Naive B cell (primary cell): ENCODE measurements at places on chromosomes 4 and X.

DNA sequence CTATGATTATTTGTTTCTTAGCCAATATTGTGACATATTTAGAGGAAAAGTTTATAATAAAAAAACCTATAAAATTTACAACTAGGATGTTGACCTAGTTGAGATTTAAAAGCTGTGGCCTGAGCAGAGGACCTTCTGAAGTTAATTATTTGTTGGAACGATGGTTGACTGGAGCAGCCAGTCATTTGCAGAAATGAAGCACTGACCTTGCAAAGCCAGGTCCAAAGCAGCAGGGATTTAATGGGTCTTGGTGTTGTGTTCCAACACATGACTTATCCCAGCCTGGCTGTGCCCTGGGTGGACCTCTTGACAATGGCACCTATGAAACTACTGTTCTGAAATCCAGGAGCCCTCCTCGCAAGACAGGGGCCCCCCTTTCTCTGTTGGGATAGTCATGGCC lies 235.2 kb downstream of the FRAS1 start:
- DNase-seq: no peak

- DNase-seq: no peak
These were observed 26.9 kb upstream of the RASGEF1B start for GRCh38 chr4:81498551-81499099.

GRCh38 chr4:132614682-132615081 lies 534.4 kb upstream of the PCDH10 start:
- no peak for DNase-seq

DNA sequence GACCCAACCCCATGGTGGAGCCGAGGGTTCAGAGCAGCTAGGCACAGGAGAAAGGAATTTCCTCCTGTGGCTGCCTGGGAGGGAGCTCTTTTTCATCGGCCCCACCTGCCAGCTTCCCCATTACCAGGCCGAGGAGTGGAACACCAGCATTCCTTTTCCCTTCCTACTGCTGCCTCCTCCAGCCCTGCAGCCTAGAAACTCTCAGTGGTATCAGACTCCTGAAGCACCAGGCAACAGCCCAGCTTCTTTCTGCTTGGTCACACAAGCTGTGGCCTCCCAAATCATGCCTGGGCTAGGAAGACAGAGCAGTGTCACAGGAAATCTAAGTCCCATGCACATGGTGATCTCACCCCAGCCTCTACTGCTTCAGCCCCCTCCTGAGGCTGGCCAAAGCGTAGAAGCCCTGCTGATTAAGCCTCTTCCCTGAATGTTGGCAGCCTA lies 30.1 kb downstream of the RTL5 start:
- DNase-seq: no peak

DNA sequence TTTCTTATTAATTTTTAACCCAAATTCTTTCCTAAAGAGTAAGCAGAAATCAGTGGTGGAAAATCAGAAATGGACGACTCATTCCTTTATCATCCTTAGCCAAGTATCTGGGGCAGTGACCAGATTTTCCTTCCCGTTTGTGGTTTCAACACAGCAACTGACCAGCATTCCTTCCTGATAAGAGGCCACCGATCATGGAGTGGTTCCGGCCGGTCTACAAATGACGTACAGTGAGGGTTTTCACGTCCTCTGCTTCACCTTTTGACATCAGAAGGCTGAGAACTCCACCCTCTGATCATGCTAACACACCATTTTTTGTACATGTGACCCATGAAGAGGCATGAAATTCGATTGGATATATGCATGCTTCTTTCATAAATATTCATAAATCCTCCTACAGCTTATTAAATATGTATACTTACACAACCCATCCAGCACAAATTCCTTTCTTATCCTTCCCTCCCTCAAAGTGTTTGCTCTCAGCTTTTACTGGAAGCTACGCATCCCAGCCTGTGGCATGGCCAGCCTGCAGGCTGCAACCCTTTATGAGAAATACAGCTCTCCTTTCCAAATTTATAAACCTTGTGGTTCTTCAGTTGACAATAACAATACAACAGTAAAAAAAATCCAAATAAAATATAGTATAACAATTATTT lies 173.0 kb upstream of the CASK start:
- no peak for DNase-seq

- no peak for DNase-seq
These were observed 225.4 kb upstream of the AGA start for GRCh38 chr4:177667687-177668086.

GRCh38 chr4:176134670-176135069 lies 60.7 kb downstream of the SPATA4 start:
- no peak for DNase-seq

GRCh38 chr4:74266081-74266480 lies 42.2 kb upstream of the EPGN start:
- no peak for DNase-seq

DNA sequence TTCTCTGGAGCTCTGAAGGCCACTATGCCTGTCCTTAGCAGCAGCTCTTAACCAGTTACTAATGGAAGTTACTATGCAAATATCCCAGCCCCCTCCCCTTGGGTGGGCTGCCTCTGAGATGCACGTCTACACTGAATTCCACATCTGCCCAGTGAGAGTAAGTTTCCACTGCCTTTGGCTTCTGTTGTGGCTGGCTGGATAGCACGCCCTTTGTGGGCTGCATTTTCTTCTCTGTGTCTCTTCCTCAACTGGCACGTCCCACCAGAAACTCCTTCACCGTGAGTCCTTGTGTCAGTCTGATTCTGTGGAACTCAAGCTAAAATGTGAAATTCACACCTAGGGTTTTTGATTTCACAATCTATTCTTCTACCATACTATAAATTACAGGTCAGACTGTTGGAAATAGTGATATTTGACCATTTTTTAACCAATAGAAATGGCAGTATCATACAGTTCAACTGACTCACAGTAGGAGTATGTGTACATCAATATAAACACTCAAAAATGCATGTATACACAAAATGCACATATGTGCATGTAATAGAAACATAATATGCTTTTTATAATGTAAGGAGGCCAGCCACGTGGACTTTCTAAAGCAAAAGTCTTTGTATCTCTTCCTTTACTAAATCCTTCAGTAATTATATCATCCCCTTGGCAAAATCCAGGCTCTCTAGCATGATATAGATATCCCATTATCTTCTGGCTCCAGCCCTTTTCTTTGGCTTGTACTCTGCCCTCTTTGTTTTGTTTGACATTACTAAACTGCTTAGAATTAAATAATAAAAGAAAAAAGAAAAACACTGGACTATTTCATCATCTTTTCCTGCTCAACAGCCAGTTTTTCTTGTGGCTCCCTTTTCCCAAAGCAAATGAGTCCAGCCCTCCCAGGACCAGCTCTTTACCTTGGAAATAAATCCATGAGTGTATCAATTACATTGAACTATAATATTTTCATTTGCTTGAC lies 33.2 kb upstream of the LDB2 start:
- DNase-seq: no peak

GRCh38 chrX:95675794-95676193 lies 1008.8 kb upstream of the DIAPH2 start:
- no peak for DNase-seq

DNA sequence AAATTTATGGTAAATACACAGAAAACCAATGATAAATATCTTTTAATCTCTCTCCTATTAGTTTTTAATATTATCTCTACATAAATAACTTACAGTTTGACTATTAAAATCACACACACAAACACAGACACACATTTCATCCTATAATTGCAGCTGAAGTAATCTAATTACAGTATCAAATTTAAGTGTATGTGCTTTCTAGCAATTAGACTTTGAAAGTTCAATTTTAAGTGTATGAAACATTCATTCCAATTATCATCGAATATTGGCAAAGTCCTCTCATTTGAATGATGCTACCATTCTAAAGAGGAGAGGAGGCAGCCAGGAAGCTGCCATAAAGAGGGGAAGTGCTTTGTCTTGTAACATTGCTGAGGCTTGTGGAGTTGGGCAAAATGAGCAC lies 221.2 kb upstream of the PABPC4L start:
- no peak for DNase-seq

GRCh38 chr4:174265916-174266315 lies 17.6 kb downstream of the FBXO8 start:
- no peak for DNase-seq

GRCh38 chr4:185540040-185540439 lies 4.7 kb upstream of the PDLIM3 start:
- DNase-seq: no peak

DNA sequence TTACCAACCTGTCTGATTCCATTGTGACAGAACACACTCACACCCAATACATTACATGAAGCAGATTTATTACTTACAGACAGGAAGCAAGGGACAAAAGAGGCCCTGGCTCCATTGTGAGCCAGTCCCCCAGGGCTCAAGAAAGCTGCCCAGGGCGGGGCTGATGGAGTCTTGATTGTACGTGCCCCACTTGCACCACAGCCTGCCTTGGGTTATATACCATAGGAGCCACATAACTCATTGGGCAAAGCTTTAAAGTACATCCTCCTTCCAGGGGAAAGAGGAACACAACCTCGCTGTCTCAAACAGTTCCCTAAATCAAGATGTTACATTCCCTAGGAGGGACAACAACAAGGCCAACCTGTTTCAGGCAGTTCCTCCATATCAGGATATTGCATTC lies 3.4 kb upstream of the ZRSR2 start:
- no peak for DNase-seq

DNA sequence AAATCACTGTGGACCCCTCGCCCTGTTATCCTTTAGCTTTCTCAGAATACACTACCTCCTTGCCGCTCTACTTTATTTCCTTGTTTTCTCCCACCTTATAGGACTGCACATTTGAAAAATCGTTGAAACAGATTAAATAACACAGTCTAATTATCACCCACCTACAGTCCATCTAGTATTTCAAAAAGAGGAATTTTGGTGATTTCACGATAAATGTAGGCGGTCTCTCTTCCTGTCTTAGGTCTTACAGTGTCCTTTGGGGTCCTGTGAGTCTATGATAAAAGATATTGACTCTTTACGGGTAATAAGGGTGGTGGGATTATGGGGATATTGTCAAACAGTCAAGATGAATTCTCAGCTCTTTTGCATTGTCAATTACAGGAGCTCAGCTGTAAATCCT lies 2.4 kb upstream of the TBL1X start:
- no peak for DNase-seq

DNA sequence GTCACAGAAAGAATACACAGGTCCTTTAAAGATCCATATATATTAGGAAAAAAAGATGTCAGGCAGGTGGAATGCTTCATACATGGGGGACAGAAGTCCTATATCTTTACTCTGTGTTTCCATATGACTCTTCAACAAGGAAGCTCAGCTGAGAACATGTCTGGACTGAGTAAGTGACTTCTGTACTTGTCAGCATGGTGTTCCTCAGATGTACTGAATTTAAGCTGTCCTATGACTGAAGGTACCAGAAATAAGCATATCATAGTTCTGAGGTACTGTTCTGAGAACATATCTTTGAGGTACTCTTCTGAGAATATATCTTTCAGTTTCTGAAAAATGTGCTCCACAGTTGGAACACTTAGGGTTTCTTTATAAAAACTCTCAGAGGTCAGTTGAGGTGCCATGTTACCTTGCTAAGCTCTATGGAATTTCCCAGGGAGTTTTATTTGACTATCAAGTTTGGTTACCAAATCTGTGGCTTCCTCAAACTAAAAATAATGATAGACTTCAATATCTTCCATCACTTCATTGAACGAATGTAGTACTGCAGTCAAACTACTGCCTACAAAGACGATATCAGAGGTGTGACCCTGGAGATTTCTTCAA lies 597.2 kb upstream of the GNPDA2 start:
- no peak for DNase-seq

DNA sequence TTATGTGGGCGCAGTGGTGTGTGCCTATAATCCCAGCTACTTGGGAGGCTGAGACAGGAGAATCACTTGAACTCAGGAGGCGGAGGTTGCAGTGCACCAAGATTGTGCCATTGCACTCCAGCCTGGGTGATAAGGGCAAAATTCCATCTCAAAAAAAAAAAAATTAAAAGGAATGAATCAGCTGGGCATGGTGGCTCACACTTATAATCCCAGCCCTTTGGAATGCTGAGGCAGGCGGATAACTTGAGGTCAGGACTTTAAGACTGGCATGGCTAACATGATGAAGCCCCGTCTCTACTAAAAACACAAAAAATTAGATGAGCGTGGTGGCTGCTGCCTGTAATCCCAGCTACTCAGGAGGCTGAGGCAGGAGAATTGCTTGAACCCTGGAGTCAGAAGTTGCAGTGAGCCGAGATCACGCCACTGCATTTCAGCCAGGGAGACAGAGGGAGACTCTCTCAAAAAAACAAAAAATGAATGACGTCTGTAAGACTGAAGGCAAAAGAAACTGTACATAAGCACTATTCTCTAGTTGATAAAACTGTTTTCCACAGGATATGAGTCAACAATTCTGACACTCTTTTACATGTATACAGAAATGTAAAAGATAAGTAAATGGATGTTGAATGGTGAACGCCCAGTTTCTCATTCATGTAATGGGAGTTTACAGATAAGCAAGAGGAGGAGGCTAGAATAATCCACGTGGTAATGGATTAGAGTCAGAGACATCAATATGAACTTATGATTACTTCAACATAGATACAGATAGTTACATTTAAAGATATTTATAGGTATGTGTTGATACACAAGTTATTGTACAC lies 22.2 kb downstream of the CENPC start:
- DNase-seq: no peak

DNA sequence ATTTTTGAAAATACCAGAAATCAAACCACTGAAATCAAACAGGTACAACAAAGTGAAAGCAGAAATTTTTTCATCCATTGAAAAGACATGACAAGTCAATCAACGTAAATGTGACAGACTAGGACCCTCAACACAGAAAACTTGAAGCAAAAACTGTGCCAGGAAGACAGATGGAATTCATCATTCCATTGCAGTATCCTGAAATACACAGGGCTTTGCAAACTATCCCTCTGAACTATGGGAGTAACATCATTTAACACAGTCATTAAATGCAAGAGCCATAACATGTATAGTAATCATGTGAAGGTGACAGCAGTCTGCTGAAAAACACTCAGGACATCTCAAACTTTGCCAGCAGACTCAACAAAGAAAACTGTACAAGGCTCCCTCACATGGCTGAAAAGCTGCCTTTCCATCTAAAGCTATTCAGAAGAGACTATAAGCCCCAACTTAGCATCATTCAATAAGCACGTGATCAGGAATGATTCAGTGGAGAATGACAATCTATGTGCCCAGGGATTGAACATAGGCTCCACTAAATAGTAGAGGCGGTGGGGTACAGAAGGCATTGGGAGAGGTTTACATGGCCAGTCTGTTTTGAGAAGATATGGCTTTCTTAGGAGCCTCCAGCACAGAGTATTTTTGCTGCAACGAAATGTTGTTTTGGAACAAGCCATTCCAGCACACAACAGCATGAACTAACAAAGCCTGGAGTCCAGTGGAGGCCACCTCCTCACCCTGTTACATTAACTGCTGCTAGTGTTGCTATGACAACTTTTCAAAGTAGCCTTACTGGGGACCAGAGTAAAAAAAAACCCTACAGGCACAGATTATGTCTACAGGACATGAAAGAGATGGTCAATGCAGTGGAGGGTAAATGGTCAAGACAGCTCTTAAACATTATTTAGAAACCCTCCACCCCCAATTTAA lies 274.5 kb upstream of the NOCT start:
- no peak for DNase-seq

- no peak for DNase-seq
These were observed 1900.0 kb downstream of the C4orf33 start for GRCh38 chr4:130995988-130996387.
